ENCODE measurements at places on chromosomes 6 and 20.

- ATAC-seq, result no peak
These were observed 654.1 kb downstream of the KIF16B start for GRCh38 chr20:15919118-15919517.

DNA sequence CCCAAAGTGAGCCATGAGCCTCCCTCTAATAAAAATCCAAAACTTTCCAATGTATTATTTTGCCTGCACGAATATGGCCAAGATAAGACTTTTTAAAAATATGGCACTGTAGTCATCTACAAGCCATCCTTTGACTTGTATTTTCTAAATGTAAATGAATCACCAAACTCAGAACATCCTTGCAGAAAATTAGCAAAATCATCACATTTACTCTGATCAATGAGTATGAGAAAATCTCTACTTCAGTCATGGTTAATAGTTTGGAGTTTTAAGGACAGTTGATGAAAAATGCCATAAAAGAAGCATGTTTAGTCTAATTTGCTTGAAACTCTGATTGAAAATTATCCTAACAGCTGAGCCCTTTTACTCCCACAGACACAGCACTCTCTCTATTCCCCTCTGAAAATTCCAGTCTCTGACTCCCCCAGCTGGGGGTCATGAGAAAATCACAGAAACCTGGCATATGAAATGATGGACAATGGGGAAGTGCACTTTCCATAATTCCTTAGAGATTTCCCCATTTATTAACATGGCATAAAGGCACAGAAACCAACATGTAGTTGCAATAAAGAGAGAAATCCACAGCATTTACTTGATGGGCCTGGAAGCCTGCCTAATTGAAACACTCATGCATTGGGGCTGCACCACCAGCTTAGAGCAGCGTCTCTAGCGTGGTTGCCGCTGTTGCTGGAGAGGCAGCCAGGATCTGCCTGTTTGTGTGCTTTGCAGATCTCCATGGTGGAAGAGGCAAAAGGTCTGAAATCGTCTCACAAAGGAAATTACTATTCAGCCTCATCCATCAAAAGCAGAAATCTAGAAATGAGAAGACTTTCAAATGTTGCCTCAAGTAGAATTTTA is 214.0 kb downstream of the WDR27 start:
- ATAC-seq, result no peak

GRCh38 chr20:20407891-20408805 is 40.2 kb downstream of the INSM1 start:
- peak; percentile 56 for ATAC-seq

- ATAC-seq, result no peak
These were observed 107.2 kb upstream of the CENPW start for GRCh38 chr6:126232671-126233070.

GRCh38 chr6:163122365-163122764 is 292.2 kb upstream of the QKI start:
- no peak for ATAC-seq
